ENCODE measurements at places on chromosomes 2 and 18.

DNA sequence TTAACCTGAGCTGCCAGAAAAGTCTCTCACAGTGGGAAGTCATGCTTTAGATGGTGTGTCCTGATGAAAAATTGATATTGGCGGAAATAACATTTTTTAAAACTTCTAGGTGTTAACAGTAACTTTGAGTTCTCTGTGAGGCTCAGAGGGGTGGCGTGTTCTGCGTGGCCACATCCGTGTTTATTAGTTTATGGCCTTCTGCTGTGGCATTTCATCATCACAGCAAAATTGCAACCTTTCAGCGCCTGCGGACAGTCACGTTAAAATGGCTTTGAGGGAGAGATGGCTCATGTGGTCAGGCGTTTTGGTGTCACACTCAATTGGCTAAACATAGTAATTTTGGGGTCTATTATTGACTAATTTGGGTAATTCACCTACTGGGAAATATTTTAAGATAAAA is 42.4 kb downstream of the KLHL29 start:
- DNase-seq, result no peak

GRCh38 chr18:9649164-9649540 is 34.8 kb upstream of the PPP4R1 start:
- no peak for DNase-seq

DNA sequence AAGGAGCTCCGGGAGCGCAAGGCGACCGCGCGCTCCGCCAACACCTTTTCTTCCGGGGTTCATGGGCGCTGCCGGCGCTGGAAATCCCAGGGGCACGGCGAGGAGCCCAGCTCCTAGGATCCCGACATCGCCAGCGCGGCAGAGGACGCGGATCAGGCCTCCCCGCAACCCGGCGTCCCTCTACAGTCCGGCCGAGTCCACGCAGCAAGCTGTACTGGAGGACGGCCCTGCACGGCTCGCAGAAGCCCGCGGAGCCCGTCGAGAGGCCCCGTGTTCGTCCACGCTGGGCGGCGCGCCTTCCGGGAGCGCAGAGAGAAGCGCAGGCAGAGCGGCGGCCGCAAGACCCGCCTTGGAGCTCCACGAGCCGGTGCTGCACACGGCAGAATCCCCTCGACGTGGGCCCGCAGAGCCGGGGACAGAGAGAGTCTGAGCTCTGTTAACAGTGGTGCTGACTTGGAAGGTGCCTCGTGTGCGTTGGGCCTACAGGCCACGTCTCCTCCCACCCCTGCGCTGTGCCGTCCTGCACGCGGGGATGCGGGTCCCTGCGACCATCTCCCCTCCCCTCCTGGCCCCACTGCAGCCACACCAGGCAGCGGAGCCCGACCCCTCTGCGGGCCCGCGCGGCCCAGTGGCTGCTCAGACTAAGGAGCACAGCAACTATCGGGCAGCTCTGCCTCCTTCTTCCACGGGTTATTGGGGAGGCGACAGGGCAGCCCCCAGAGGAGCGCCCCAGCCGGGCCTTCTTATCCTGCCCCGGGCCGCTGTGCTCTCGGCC is 28.1 kb upstream of the PTPN2 start:
- DNase-seq, result no peak

DNA sequence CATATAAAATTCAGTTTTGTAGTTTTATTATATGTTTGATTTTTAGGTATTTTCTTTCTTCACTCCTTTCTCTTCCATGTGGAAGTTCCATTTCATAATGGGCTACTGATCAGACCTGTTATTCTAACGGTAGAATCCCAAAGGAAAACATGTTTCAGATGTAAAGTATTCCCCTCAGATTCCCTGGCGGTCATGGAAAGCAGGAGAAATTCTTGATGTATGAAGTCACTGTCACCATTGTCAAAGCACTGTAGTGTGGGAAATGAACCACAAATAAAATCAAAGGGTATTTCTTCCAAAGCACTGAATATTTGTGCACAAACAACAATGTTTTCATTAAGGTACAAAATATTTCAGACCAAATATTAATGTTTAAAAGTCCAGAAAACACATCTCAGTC is 237.3 kb upstream of the KLHL14 start:
- DNase-seq, result no peak

DNA sequence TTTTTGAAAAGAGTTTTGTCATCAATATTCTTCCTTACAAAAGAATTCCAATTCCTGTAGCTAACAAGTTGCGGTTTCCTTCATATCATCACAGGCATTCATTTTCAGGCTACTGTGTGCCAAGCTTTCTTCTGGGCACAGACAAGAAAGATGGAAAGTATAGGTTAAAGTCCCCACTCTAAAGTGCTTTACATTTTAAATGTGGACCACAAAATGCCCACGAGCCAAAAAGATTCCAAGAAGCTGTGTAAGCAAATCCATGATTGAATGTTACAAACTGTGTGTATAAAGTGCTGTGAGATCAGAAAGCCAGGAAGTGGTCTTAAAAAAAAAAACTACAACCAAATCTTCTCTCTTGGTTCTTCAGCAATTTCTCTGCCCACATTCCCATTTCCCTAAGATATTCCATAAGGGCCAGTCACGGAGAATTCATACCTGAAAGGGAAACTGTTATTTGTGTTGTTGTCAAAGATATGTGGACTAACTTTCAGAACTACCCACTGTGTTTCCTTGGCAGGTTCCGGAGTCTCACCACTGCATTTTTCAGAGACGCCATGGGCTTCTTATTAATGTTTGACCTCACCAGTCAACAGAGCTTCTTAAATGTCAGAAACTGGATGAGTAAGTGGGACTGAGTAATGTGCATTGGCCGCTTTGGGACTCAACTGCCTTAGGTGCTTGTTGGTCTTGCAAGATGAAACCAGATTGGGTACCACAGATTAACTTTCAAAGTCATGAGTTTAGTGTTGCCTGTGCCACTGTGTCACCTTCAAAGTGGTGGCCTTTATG is 55.7 kb downstream of the RAB27B start:
- DNase-seq, result no peak

DNA sequence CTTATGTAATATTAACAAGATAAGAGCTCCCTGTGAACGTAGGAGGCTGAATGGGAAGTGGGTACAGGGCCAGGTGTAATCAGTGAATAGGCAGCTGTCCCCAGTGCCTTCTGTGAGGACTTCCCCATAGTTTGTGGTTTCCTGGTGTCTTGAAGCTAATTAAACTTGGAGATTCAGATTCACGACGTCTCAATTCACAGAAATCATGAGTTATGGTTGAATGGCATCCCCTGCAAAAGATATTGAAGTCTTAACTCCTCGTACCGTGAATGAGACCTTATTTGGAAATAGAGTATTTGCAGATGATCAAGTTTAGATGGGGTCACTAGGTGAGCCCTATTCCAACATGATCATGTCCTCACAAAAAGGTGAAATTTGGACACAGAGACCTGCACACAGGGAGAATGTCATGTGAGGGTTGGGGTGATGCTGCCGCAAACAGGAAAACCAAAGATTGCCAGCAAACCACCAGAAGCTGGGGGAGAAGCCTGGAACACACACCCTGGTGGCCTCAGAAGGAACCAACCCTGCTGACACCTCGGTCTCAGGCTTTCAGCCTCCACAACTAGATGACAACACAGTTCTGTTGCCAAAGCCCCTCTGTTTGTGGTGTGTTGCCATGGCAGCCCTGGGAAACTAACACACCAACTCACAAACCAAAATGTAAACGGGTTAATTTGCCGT is 13.2 kb downstream of the ARL4C start:
- peak; percentile 44 for DNase-seq

DNA sequence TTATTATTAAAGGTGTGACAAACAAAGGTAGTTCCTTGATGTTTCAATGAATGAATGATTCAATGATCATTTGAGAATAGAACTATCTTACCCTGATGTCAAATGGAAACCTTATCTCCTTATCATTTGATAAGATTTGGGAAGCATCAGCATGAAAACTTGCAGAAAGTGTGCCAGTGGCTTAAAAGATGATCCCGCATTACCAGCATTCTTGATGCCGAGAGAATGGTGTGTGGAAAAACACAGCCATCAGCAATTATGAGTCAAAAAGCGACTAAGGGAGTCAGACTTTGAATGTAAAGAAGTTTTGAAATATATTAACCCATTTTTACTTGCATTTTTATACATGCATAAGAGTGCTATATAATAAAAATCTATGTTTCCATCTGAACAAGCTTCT is 93.7 kb downstream of the MAIP1 start:
- no peak for DNase-seq

GRCh38 chr2:160292225-160292624 is 92.2 kb upstream of the ITGB6 start:
- no peak for DNase-seq

- no peak for DNase-seq
These were observed 83.5 kb downstream of the SH3YL1 start for GRCh38 chr2:180311-180710.

GRCh38 chr2:201450954-201451291 is 335 bp downstream of the TRAK2 start:
- no peak for DNase-seq

GRCh38 chr2:95337829-95338228 is 40.7 kb downstream of the KCNIP3 start:
- no peak for DNase-seq

- no peak for DNase-seq
These were observed 39.1 kb upstream of the NABP1 start for GRCh38 chr2:191638802-191639172.

DNA sequence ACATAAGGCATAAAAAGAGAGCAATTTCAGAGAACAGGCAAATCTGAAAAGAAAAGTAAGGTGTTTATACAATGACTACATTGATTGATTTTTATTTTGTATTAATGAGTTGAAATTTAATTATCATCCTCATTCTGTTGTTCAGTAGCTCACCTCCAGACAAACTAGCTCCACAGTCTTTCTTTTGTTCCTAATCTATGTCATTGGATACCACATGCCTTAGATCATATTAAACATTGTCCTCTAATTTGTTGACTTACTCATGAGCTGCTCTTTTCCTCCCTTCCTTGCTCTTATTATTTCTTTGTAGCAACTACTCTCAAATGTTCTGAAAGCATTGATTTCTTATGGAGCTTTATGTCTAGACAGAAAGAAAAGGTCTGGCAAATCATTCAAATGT is 185.5 kb upstream of the ZSWIM2 start:
- DNase-seq, result no peak

- DNase-seq, result no peak
These were observed 42.1 kb downstream of the SRSF7 start for GRCh38 chr2:38708900-38709566.

DNA sequence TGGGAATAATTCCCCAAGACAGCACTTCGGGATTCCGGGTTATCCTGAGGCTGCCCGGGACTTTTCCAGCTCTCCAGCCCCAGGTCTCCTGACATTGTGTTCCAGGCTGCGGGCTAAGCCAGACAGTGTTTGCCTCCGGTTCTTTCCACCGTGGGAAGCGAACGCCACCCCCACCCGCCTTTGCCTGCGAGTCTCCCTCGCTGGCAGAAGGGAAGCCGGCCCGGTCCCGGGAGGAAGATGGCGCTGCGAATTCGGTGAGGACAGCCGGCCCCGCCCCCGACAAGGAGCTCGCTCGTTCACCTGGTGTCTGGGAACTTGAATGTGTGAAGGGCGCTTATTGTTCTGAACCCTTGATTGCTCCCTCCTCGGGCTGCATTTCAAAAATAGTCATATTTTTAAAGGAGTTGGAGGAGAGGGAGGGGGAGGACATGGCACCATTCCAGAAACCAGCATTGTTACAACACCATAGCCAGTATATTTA is 2.9 kb downstream of the LRATD1 start:
- no peak for DNase-seq

DNA sequence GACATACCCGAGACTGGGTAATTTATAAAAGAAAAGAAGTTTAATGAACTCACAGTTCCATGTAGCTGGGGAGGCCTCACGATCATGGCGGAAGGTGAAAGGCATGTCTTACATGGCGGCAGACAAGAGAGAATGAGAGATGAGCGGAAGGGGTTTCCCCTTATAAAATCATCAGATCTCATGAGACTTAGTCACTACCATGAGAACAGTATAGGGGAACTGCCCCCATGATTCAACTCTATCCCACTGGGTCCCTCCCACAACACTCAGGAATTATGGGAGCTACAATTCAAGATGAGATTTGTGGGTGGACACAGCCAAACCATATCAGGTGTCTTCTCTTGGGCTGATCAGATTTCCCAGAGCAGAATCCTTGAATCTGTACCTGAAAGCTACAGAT is 617.3 kb upstream of the ID2 start:
- no peak for DNase-seq

GRCh38 chr2:217538719-217539118 is 464.1 kb downstream of the TNS1 start:
- DNase-seq, result no peak

DNA sequence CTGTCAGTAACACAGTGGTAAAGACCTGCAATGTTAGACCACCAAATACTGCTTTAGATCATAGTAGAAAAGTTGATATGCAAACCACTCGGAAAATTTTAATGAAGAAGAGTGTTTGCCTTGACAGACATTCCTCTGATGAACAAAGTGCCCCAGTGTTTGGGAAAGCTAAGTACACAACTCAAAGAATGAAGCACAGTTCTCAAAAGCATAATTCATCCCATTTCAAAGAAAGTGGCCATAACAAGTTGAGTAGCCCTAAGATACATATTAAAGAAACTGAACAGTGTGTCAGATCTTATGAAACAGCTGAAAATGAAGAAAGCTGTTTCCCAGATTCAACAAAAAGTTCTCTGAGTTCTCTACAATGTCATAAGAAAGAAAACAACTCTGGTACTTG is 27.5 kb downstream of the GEN1 start:
- no peak for DNase-seq

DNA sequence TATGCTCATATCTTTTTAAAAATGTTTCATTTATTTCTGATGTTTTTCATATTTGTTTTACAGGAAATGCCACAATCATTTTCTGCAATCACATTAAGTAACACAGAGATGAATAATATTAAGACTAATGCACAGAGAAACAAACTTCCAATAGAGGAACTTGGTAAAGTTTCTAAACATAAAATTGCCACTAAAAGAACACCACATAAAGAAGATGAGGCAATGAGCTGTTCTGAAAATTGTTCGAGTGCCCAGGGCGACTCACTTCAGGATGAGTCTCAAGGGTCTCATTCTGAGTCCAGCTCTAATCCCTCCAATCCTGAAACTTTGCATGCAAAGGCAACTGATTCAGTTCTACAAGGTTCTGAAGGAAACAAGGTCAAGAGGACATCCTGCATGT is 70.4 kb downstream of the APLF start:
- DNase-seq, result no peak

- no peak for DNase-seq
These were observed 32.6 kb downstream of the PPP1R1C start for GRCh38 chr2:182018218-182018617.

DNA sequence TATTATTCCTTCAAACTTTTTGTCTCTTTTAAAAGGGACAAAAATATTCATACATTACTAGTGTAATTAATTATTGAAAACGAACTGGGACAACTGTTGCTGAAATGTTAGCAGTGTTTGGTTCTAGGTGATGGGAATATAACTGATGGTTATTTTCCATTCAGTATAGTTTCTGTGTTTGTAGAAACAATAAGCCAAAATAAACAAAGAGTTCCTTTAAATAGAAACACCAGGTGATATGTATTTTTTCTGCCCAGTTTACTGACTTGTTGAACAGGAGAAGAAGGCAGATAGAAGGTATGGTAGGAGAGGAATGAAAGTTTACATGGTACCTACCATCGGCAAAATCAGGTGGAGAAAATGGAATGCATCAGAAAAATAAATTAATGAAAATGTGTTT is 74.2 kb downstream of the LYPD6B start:
- no peak for DNase-seq

- DNase-seq, result no peak
These were observed 22.8 kb downstream of the TTLL4 start for GRCh38 chr2:218733171-218734021.

- no peak for DNase-seq
These were observed 28.4 kb downstream of the ARHGAP28 start for GRCh38 chr18:6757931-6758330.

GRCh38 chr2:163756588-163756987 is 20.8 kb upstream of the FIGN start:
- no peak for DNase-seq

GRCh38 chr18:48455555-48456478 is 46.6 kb upstream of the ZBTB7C start:
- no peak for DNase-seq
